ENCODE measurements at places on chromosomes 6 and 20. TPM values are rescaled to one million over a fixed set of nuclear protein-coding genes. Genes with fewer than 3 reads are reported as not detected.

Gene GRIK2
- total RNA-seq = 95.5 TPM

- no peak for DNase-seq
These were observed 759.2 kb upstream of the ADGRB3 start for GRCh38 chr6:67875877-67876383.

Gene DLL1
- total RNA-seq = 34.3 TPM

DNA sequence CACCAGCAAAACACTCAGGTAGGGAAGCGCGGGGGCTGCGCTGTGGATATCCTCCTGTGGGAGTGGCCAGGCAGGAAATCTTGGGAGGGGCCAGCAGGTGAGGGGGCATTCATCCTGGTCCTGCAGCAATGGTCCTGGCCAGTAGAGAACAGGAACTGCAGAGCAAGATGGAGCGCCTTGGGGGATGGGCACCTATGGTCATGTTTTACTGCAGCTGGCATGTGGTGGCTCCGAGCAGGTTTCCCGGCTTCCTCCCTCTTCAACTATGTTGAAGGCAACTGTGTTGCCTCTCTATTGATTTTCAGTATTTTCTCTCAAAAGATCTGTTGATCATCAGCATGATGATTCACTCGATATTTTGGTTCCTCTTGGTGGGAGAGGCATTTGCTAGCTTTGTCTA lies 70.9 kb downstream of the SNAP91 start:
- DNase-seq = no peak

GRCh38 chr6:161463071-161463470 lies 189.2 kb upstream of the AGPAT4 start:
- no peak for DNase-seq

Gene PXDC1
- total RNA-seq = 7.5 TPM

Gene COL9A1
- total RNA-seq = 1.8 TPM

GRCh38 chr6:147549531-147549930 lies 41.0 kb downstream of the SAMD5 start:
- no peak for DNase-seq

Gene PRDM1
- total RNA-seq = not detected

DNA sequence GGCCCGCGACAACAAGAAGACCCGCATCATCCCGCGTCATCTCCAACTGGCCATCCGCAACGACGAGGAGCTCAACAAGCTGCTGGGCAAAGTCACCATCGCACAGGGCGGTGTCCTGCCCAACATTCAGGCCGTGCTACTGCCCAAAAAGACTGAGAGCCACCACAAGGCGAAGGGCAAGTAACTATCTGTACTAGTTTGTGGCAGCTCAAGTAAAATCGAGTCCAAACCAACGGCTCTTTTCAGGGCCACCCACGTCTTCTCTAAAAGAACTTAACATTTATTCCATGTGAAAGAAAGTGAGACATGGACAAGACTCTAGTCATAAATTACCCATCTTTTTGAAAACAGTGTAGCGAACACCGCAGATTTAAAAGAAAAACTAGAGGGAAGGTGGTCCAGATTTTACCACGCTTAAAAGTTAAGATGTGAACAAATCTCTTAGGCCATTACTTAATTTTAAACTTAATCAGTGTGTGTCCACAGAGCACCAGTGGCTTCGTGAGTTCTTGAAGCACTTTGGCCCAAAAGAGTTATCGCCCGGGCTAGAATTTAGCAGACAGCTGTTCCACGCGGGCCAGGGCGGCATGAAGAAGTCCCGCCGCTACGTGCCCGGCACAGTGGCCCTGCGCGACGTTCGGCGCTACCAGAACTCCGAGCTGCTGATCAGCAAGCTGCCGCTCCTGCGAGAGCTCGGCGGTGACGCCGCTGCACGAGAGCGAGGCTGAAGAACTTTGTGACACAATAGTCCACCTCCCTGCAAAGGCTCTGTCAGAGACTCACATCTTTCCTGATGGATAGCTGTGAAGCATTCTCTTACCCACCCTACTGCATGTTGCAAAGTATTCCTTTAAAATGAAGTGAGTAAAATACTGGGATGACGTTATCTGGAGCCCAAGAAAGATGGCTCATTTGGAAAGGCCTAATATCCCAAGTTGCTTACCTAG lies 113.9 kb upstream of the PRSS16 start:
- DNase-seq = peak; percentile 78

Gene HMGN4
- 56.9 TPM for total RNA-seq

DNA sequence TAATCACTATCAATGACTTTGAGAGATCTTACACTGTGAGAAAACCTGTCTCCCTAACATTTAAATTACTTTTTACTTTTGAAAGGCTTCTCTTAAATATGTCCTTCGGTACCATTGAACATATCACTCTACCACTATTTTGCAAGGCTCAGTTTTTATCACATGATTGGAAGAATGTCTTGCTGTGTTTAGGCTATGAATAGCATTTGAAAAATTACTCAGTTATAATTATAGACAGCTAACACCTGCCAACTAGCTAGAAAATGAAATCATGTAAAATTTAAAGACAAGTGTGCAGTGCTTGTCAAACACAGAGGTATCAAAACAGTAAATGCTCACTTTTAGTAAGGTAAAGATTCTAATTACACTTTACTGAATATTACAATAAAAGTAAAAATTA lies 11.0 kb downstream of the SESN1 start:
- no peak for DNase-seq

DNA sequence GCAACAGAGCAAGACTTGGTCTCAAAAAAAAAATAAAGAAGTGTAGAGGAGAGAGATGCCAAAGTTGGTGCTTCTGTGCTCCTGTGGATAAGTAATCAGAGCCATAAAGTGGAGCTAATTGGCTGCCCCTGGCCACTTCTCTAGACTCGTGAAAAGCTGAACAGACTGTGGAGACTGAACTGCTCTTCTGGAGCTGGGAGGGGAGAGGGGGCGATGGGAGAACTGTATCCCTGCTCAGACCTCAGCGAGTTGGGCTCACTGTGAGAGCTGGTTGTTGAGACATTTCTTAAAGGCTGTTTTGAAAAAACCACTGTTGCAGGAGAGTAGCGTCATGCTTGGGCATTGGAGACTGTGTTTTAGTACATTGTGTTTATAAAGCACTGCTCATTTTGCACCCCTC lies 125.7 kb downstream of the TCP11 start:
- DNase-seq = no peak

Gene SLC52A3
- total RNA-seq = not detected

Data from glutamatergic neuron (in vitro differentiated cells).